HEK293T (cell line): ENCODE measurements at places on chromosomes 6 and 20.

DNA sequence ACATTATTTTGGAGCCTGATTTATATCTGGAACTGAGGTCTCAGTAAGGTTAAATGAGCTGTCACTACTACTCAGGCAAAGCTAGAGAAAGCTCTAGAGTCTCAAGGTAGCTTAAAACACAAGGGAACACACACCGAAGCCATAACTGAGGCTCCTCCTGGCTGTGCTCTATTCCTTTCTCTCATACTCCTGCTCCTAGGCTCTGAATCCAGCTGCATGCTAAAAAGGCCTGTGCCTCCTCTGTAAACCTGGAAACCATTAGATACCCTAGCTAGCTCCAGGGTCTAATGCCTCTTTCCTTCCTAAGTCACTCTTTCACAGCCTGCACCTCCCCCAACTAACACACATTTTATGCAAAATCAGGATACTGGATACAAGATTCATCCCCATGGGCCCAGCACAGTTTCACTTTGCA, 17.1 kb downstream of the RIPOR2 start:
- no peak for DNase-seq

GRCh38 chr6:54428431-54428830, 120.2 kb downstream of the TINAG start:
- DNase-seq = peak; percentile 8

GRCh38 chr6:11711984-11712711, 66.5 kb downstream of the ADTRP start:
- no peak for DNase-seq

- DNase-seq = peak; percentile 17
These were observed 4.5 kb upstream of the DEFB126 start for GRCh38 chr20:137668-138490.

DNA sequence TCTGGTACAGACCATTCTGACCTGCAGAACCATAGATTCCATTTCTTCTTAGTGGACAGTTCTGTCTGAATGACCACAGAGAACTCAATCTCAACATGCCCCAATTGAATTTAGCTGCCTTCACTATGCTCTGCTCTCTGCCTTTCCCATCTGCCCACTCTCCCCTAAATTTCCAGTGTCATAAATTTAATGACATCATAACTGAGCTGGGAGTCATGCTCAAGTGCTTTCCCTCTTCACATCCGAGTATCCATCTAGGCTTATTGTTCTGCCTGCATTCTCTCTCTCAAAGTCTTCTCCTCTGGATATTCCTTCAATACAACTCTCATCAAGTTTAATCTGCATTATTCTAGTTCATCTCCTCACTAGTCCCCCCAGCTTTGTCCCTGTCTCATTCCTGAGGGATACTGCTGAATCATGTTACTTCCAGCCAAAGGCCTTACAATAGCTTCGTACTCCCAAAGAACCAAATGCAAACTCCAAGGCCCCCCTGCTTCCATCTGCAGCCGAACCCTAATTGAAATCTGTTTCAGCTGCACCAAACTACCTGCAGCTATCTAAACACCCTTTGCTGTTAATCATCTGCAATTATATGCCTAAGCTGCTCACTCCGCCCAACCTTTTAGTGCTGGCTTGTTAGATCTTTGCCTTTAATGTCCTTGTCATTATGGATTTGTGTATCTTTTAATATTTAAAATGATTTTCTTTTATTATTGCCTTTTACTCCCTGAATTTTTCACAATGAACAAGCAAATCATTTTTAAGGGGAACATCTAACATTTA, 46.1 kb downstream of the SLC35B3 start:
- no peak for DNase-seq

GRCh38 chr20:51460569-51461265, 81.8 kb downstream of the NFATC2 start:
- no peak for DNase-seq

DNA sequence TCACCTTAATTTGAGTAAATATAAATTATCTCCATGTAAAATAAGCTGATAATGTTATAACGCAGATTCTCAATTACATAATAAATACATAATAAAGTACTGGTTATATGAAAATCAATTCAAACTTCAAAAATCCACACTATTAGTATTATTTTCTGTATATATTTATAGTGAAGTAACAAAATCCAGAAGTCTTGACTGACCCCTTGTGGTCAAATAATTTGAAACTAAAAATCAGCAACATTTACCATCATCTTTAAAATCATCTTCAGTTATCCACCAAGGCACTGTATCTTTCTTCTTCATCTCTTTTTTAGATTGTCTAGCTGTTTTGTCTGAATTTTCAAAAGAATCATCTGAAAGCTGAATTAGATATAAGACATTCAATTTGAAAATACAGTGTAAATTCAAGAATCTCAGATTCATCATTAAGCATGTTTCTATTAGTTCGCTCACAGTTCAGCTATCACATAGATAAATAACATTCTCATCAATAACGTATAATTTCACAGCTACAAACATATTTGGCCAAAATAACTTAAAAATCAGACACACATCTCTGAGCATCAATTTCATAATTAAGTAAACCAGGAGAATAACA, 6.5 kb downstream of the CEP162 start:
- DNase-seq = no peak

- no peak for DNase-seq
These were observed 1340.0 kb upstream of the MAP3K7 start for GRCh38 chr6:91926827-91927226.

- DNase-seq = no peak
These were observed 636.1 kb downstream of the KIF16B start for GRCh38 chr20:15937179-15937578.

- no peak for DNase-seq
These were observed 24.1 kb downstream of the IL17A start for GRCh38 chr6:52210227-52210626.

DNA sequence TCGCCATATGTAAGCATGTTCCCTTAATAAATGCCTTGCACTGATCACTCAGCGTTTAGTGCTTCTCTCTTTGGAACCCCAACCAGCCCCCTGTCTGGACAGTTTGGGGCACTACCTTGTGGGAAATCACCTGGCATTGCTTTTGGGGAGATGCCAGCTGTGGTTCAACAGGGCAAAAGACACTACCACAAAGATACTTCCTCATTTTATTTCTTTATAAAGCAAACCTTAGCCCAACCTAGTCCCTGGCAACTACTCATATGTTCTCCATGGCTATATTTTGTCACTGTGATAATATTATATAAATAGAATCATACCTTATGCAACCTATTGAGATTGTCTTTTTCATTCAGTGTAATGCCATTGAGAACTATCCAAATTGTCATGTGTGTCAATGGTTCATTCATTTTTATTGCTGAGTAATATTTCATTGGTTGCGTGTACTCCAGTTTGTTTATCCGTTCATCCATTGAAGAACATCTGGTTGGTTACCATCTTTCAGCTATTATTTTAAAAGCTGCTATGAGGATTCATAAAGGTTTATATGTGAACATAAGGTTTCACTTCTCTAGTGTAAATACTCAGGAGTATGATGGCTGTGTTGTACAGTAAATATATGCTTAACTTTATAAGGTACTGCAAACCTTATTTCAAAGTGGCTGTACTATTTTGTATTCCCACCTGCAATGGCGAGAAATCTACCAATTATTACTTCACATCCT, 114.8 kb downstream of the MOXD1 start:
- DNase-seq = no peak

- DNase-seq = no peak
These were observed 18.3 kb downstream of the KIAA1586 start for GRCh38 chr6:57064809-57065208.

DNA sequence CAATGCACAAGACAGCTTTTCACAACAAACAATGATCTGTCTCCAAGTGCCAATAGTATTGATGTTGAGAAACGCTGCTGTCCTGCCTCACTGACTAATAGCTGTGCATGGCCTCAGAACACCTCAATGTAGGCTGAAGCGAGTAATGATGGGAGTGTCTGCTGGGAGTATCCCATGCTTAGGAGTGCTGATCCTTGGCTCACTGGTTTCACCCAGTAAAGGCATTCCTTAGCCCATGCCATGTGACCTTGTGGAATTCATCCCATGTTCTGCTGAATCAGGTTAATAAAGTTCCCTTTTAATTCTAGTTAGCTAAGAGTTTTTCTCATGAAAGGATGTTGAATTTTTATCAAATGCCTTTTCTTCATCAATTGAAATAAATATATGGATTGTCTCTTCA, 3.8 kb upstream of the WFDC12 start:
- no peak for DNase-seq

DNA sequence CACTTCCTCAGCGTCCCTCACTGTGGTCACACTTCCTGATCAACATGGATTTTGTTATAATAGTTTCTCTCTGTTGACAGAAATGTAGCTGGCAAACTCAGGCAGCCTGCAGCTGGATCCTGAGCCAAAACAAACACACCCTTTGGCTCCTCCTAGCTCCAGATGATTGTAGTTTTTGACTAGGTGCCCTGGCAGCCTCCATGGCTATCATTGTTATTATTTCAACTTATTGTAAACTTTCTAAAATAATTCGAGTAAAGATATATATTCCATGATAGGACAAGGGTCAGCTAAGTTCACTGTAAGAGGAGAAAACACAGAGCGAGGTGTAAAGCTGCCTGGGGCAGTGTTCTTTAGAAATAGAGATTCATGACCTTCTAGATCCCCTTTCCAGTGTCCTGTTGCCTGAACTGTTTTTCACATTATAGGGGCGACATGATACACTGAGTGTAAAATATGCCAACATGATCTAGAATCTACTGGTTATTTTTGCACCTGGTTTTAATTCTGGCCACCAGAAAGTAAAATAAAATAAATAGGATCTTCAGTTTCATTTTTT, 98.2 kb upstream of the HDGFL1 start:
- peak; percentile 13 for DNase-seq

GRCh38 chr20:1862663-1863053, 32.5 kb upstream of the SIRPA start:
- DNase-seq = no peak

DNA sequence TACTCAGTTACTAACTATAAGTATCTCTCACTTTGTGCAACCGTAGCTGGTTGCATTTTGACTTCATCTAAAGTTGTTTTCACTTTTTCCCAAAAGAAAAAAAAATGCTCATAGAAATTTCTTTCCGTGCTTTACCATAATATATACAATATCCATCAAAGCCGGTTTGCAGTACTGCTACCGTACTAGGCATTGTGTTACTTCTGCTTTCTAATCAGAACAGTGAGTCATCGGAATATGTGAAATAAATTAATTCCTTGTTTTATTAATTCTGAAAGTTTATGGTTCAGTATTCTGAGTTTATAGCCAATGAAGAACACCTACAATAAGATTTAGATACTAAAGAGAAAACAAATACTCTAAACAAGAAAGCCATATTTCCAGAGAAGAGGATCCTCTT, 72.5 kb downstream of the TNFRSF21 start:
- DNase-seq = no peak

DNA sequence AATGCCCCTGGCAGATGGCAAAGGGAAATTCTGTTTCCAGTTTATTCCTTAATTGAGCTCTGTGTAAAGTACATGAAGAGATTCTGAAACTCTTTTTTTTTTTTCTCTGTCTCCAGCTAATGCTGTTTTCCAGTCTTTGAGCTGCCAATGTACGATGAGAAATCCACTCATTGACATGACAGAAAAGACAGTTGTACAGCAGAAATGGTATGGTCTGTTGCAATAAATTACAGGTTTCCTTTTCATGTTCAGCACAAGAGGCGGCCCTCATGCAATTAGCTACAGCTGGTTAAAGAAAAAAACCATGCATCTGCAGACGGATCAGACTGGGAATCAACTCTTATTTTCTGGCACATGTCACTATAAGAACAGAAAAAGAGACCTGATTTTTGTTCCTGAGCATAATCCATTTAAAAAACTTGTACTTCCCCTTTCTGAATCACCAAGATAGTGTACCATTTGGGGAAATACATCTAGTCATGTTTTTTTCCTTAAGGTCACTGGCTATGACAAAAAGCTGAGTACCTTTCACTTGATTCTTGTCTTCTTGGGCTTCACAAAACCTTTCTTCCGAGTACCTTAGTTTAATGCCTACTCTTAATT, 289.8 kb upstream of the PREP start:
- DNase-seq = no peak

GRCh38 chr20:23037017-23037481, 1.9 kb downstream of the SSTR4 start:
- no peak for DNase-seq

DNA sequence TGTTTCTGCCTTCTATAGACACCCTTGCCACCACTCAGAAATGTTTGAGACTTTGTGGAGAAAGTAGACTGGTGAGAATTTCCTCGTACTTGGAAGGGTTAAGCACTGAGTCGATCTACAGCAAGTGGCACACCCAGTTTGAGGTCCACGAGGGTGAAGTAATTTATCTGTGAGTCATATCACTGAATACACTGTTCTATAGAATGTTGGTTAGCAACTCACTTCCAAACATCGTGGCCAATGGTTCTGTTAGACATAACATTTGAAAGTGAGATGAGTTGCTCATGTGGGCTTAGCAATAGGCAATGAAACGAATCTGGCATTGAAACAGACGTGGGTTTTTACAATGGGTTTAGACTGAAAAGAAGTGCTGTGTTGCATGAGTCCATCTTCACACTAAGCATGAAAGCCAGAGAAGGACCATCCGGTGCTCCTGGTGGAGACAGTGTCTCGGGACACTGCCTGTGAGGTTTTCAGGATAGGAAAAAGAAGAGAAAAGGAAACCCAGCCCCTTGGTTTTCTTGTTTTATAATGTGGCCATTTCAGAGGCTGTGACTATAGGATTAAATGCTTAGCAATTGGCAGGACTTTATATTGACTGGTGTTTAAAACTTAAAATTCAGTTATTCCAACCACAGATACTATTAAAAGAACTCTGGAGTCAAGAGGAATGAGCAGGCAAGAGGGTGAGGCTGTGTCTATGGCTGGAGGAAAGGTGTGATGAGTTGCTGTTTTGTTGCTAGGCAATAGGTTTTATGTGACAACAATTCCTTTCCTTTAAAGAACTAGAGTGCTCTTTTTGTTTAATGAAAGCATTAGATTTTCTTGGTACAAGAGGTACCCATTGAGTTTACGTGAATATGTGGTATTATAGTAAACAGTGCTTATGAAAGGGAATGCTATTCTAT, 31.0 kb upstream of the EZR start:
- no peak for DNase-seq

- DNase-seq = no peak
These were observed 139.5 kb upstream of the AFDN start for GRCh38 chr6:167687116-167687725.

- no peak for DNase-seq
These were observed 8.1 kb downstream of the SULF2 start for GRCh38 chr20:47777220-47777619.

DNA sequence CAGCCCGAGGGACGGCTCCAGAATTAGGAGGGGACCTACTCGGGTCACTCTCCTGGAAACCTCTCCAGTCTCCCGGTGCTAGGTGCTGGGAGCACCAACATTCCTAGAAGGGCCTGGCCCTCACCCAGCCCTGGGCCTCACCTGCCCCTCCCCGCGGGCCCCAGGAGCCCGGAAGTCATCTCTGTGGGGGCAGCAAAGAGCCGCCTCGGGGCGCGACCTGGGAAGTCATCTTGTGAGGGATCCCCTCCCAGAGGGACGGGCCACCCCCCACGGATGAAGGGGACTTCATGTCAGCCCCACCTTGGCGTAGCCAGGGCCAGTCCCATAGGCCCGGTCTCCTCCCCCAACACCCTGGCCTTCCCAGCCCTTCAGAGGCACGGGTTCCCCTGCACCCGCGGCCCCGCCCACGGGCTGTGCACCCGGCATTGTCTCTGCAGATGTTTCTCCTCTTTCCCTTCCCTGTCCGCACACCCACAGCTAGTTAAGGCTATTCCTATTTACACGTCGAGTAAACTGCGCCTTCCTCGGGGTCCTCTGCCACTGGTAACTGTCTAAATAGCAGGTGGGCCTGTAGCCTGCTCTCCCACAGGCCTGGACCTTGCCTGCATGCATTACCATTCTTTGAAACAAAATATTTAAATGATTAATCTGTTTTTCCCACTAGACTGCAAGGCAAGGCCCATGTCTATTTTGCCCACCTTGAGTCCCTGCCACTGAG, 896 bp upstream of the RNASET2 start:
- no peak for DNase-seq
